ENCODE measurements at places on chromosomes 4 and X.

GRCh38 chr4:184815046-184815877 lies 10.5 kb downstream of the ACSL1 start:
- peak; percentile 90 for DNase-seq

- DNase-seq, result peak; percentile 82
Observed at GRCh38 chr4:128776794-128777216, 32.7 kb upstream of the JADE1 start.

DNA sequence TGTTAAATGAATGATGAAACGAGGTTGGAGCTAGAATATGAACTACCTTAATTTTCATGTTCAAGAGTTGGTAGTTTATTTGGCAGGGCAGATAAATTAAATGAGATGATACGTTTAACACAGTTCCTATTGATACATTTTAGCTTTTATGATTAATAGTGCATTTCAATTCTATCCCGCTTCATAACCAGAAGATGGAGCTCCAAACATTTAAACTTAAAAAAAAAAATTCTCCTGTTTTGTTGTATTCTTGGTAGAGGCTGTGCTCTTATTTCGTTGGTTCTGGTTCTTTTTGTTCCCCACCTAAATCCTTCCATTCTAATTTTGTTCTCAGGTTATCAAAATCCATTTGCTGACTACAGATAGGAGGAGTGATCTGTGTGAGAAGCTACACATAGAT lies 71.8 kb upstream of the PTPN13 start:
- no peak for DNase-seq

GRCh38 chr4:118935819-118936218 lies 47.2 kb downstream of the SYNPO2 start:
- no peak for DNase-seq

DNA sequence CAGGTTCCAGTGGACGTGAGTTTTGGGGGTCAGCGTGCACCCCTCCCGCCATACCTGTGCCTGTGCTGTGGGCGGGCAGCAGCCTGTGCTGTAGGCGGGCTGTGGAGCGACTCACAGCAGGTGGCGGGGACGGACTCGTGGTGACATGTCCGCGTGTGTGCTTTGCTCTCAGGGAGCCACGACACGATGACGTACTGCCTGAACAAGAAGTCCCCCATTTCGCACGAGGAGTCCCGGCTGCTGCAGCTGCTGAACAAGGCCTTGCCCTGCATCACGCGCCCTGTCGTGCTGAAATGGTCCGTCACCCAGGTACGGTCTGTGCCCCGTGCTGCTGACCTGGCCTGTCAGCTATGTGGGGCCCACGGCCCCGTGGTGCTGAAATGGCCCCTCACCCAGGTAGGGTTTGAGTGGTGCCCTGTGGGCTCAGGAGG lies 7.4 kb downstream of the PLCXD1 start:
- DNase-seq, result no peak
